ENCODE measurements at places on chromosomes 16 and 17. TPM values are rescaled to one million over a fixed set of nuclear protein-coding genes. Genes with fewer than 3 reads are reported as not detected.

CCDC137 gene
- 33.8 TPM for total RNA-seq

GRCh38 chr17:70040336-70040735, 34.7 kb upstream of the KCNJ16 start:
- DNase-seq, result no peak

NUPR1 gene
- 9.4 TPM for total RNA-seq

GRCh38 chr16:26019381-26020242, 327.9 kb downstream of the HS3ST4 start:
- DNase-seq, result no peak

DNA sequence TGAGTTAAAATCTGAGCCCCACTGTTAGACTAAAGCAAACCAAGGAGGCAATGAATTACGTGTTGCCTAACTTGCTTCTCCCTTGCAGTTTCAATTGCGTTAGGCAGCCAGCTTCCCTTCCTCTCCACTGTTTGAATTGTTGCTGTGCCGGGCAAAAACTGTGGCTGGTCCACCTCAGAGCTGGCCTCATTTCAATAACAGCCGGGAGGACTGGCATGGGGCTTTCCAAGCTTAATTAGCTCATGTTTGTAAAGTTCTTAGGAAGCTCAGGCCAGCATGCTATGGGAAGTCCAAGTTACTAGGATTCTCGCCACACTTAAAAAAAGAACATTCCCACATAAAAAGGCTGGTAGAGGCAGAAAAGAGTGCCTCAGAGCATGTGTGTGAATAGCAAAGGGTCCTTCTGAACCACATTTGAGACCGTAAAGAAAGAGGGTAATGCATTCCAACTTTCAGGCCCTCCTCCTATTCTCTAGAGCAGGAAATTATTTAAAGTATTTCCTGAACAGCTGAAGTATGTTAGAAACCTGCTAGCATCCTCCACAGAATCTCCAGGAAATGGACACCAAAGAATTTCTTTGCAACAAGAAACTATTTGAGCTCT, 79.0 kb upstream of the SMURF2 start:
- DNase-seq, result no peak

- DNase-seq, result no peak
These were observed 5.4 kb downstream of the SCPEP1 start for GRCh38 chr17:56983366-56983765.

- no peak for DNase-seq
These were observed 931.4 kb upstream of the CDH8 start for GRCh38 chr16:62967611-62968010.

- peak; percentile 61 for DNase-seq
These were observed 3.9 kb upstream of the NLRC5 start for GRCh38 chr16:56985288-56985961.

DNA sequence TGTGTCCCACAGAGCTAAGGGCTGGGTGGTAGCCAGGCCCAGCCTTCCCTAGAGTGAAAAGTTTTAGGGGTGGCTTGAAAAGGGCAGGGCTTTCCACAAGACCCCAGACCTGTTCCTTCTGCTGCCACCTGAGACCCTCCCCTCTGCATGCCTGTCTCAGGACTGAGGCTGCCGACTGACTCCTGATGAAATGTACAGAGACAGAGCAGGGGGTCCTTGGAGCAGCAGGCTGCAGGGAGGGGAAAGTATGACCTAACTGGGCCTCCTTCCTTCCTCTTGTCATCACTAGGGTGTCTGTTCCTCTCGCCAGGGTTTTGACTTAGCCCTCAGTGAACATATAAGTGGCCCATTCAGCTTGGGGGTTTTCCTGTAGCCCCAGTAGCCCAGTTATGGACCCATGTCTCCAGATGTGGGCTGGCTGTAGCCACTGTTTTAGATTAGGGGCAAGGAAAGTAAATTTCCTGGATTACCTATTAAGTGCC, 14.9 kb upstream of the NFATC3 start:
- DNase-seq, result no peak

DNA sequence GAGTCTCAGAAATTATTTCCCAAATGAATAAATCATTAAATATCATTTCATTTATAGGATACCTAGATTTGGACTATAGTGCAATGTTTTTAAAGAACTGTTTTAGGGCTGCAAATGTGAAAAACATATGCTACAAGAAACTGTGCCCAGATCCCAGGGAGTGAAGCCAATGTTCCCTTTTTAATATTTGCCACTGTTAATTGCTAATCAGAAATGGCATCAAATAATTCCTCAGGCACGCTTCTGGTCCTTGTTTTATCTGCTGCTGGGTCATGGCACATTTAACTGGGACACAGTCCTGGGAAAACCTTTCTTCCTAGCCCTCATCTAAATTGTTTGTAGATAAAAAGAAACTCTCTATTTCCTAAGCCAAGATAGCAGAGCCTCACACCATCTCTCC, 79.3 kb upstream of the CNTNAP4 start:
- no peak for DNase-seq

DNA sequence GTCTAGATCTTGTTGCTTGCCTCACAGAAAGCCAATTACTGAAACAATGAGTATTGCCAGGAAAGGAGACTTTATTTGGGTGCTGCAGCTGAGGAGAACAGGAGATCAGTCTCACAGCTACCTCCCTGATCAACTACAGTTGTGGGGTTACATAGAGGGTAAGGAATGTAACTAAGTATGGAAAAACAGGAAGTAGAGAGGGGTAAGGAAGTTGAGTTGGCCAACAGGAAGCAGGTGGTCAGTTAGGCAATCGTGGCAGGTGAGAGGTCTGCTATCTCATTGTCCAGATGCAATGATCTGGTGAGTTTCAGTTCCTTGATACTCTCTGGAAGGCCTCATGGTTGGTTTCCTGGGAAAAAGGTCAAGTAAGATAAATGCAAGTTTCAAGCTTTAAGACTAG, 333.1 kb upstream of the GOT2 start:
- DNase-seq, result no peak

GNGT2 gene
- not detected for total RNA-seq

DNA sequence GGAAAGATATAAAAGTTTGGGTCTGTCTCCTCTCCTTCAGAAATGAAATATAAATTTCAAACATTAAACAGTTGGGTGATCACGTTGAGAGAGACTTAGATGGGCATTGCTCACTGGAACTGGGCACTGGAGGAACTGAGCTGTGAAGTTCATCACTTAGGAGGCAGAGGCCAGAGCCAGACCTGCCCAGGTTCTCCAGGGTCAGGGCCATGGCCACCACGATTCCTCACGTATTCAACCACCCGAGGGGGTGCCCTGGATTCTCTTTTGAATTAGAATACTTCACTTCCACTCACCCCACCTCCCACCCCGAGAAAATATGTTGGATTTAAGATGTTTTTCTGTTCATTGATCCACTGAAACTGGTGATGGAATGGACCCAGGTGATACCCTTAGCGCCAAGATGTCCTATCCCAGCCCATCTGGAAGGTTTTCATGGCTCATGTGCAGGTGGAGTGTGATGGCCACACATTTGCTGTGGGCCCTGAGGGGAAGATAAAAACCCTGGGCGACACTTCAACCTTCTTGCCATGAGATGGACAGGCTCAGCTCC, 6.1 kb downstream of the PRR29 start:
- DNase-seq, result no peak

ASGR1 gene
- not detected for total RNA-seq

DNA sequence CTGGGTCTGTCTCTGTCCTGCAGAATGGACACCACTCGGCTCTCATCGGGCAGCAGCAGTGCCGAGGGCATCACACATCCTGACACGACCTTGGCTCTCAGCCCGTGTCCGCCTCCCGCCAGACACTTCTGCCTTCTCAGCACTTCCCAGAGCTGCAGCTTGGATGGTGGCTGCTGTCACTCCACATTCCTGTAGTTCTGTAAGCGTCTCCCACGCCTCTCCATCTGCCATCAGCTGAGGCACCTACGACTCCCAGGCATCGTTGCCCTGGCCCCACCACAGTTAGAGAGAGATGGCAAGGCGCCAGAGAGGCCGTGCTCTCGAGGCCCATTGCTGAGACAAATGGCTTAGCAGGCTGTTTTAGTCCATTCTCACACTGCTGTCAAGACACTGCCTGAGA, 195.9 kb upstream of the CHMP6 start:
- DNase-seq, result no peak

HEATR9 gene
- total RNA-seq, result not detected

IFI35 gene
- 42.9 TPM for total RNA-seq

MYH1 gene
- total RNA-seq, result not detected

Measured in Caki2 (cell line).